ENCODE measurements at places on chromosomes 7 and 10. TPM values are rescaled to one million over a fixed set of nuclear protein-coding genes. Genes with fewer than 3 reads are reported as not detected.

DNA sequence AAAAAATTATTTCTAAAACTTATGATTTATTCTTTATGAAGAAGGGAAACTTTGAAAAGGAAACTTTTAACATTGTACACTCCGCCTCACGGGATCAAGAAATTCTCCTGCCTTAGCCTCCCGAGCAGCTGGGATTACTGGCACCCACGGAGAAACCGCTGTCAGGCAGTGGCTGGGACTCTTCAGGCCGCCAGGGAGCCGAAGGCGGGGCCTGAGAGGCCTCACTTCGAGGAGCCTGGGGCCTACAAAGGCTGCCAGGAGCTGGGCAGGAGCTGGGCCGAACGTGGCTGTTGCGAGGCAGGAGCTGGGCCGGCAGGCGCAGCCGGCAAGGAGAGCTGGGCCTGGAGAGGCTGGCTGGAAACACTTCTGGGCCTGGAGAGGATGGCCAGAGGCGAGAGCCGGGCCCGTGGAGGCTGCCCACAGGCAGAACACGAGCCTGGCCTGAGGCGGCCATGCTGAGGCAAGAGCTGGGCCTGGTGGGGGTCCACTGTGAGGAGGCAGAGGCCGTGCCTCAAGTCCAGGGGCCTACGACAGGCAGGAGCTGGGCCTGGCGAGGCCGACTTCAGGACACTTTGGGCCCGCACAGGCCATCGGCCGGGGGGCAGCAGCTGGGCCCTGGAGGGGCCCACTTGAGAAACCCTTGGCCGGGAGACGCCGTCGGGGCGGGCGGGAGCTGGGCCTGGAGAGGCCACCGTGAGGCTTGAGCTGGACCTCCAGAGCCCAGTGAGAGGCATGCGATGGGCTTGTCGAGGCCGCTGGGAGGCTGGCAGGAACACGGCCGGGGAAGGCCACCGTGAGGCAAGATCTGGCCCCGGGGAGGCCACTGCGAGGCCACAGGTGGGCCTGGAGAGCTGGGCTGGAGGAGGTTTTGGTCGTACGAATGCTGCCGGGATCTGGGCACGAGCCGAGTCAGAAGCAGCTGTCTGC, 23.7 kb downstream of the MDH2 start:
- no peaks in the 10 kb centered on the region for H3K27me3 ChIP-seq
- no peak for DNase-seq
- H3K36me3 ChIP-seq = no peaks in the 10 kb centered on the region

DNA sequence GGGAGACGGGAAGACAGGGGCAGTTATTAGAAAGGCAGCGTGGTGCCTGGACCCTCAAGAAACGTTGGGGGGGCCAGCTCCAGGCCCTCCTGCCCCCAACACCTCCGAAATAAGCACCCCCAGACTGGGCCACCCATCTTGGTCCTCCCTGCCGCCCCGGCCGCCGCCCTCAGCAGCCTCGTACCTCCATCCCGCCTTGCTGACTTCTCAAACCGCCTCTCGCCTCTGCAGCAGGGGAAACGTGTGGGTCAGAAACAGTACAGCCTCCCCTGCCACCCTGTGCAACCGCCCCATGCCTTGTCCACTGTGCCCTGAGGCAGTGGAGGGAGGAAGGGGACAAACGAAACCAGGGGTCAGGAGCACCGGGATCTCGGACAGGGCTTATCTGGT, 7.2 kb downstream of the GIGYF1 start:
- H3K27me3 ChIP-seq = no peaks in the 10 kb centered on the region
- no peaks in the 10 kb centered on the region for H3K36me3 ChIP-seq
- peaks cover 17% of the 10 kb centered on the region for H3K4me1 ChIP-seq
- H3K27ac ChIP-seq = no peak overlapping the region
- no peak for DNase-seq
- no peak overlapping the region for H3K4me3 ChIP-seq

GRCh38 chr7:56810466-56810865, 321.8 kb downstream of the ZNF479 start:
- no peak for DNase-seq
- H3K4me1 ChIP-seq = no peaks in the 10 kb centered on the region
- no peaks in the 10 kb centered on the region for H3K27me3 ChIP-seq

DNA sequence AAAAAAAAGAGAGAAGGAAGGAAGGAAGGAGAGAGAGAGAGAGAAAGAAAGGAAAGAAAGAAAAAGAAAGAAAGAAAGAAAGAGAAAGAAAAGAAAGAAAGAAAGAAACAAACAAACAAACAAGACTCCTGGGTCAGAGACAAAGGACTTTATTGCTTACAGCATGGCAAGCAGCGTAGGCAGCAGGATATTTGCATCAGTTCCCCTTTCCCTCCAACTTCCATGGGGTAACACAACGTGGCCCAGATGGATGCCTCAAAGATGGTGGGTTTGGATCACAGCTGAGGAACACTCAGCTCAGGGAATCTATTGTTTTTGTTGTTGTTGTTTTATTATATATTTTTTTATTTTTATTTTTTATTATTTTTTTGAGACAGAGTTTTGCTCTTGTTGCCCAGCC, 128.5 kb upstream of the VKORC1L1 start:
- H3K4me1 ChIP-seq = no peaks in the 10 kb centered on the region
- H3K4me3 ChIP-seq = no peak overlapping the region
- H3K27me3 ChIP-seq = no peaks in the 10 kb centered on the region
- no peak overlapping the region for H3K27ac ChIP-seq
- no peaks in the 10 kb centered on the region for H3K36me3 ChIP-seq

DNA sequence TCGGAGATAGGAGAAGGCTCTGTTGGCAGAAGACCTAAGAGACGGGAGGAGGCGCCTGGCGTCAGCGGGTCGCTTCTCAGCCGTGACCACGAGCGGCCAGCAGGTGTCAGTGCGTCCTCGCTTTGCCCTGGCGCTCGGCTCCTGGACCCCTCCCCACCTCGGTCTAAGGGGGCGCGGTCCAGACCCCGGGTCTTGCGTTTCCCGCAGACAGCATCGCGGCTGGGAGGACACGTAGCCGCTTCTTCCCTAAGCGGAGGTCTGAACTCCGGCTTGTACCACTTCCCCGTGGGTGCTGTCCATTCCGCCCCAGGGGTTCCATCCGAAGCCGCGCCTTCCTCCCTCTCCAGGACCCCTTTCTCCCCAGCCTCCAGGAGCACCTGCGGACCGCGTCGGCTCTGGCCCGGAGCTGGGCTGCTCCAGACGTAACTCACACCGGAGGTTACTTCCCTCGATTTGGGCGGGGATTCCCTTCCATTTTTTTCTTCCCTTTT, 593 bp upstream of the ADRA2A start:
- H3K36me3 ChIP-seq = no peaks in the 10 kb centered on the region
- peaks cover 31% of the 10 kb centered on the region for H3K27me3 ChIP-seq
- H3K27ac ChIP-seq = no peak overlapping the region

- no peaks in the 10 kb centered on the region for H3K36me3 ChIP-seq
- H3K4me3 ChIP-seq = no peak overlapping the region
- no peak overlapping the region for H3K27ac ChIP-seq
- H3K4me1 ChIP-seq = no peaks in the 10 kb centered on the region
These were observed 93.2 kb upstream of the KIF5B start for GRCh38 chr10:32149252-32149955.

DNA sequence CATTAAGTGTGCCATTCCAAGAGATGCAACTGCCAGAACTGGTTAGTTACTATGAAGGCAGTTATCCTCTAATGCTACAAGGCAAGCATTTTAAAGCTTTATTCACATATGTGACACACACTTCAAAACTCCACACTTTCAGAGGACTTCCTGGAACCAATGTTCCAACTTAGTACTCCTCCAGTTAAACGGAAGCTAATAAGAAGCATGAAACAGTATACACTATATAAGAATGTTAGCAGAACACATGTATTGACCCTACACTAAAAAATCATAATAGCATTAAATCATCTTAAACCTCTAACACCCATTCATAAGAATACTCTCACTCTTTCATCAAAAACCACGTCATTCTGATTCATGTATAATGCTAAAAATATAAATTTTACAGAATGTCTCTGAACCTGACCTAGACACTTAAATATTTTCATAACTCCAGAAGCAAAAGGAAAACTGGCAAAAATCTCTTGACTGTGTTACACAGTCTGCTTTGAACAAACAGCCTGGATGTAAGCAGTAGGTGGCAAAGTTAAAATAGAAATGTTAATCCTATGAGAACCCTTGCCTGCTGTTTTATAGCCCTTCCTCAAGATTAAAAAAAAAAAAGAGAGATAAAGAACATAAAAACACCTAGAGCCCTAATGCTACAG, 135.0 kb downstream of the SEMA3C start:
- peak overlapping the region; percentile 76 for H3K27ac ChIP-seq
- H3K4me3 ChIP-seq = no peak overlapping the region
- H3K4me1 ChIP-seq = peaks cover 57% of the 10 kb centered on the region
- H3K27me3 ChIP-seq = no peaks in the 10 kb centered on the region
- H3K36me3 ChIP-seq = peaks cover 20% of the 10 kb centered on the region

DNA sequence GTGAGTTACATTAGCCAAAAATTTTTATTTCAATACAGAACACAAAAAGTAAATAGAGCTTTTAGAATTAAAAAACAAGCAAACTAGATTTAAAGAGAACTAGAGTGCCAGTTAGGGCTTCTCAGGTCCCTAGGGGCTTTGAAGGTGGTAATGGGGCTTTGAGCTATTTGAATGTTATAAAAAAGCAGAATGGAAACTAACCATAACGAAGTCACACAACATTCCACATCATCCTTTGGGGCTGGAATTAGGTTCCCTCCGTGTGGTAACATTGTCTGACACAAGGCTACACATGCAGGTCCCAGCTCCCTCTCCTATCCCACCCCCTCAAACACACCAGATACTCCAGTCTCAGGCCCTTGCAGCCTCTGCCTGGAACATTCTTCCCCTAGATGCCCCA, 15.3 kb downstream of the JAZF1 start:
- peaks cover 7% of the 10 kb centered on the region for H3K4me1 ChIP-seq
- no peak overlapping the region for H3K27ac ChIP-seq
- no peaks in the 10 kb centered on the region for H3K27me3 ChIP-seq
- DNase-seq = no peak

DNA sequence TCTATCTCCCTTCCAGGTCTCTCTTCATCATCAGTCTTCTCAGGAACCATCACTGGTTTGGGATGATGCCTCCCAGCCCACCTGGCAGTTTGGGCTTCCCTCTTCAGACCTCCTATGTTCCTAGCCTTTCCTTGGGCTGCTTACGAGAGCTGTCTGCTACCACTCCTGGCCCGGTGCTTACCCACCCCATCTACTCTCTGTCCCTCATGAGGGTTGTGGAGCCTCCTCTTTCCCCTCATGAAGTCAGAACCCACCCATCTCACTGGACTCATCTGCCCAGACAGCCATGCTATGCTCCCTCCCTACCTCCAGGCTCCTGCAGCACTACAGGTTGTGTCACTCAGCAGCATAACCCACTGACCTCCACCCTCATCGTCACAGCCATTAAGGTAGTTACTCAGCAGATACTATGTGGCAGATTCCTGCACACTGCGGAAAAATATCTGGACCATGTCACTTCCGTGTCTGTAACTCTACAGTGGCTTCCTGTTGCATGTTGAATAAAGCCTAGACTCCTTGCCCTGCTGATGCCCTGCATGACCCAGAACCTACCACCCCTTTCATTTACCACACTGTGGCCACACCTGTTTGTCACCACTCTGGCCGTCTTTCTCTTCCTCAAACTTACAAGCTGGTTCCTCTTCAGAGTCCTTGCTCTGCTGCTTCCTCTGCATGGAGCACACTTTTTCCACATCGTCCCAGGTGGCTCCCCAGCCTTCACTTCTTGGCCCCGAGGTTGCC, 2.0 kb downstream of the DBNL start:
- no peak for DNase-seq
- peaks cover 2% of the 10 kb centered on the region for H3K36me3 ChIP-seq
- H3K27ac ChIP-seq = no peak overlapping the region
- peak overlapping the region; percentile 6 for H3K4me3 ChIP-seq

DNA sequence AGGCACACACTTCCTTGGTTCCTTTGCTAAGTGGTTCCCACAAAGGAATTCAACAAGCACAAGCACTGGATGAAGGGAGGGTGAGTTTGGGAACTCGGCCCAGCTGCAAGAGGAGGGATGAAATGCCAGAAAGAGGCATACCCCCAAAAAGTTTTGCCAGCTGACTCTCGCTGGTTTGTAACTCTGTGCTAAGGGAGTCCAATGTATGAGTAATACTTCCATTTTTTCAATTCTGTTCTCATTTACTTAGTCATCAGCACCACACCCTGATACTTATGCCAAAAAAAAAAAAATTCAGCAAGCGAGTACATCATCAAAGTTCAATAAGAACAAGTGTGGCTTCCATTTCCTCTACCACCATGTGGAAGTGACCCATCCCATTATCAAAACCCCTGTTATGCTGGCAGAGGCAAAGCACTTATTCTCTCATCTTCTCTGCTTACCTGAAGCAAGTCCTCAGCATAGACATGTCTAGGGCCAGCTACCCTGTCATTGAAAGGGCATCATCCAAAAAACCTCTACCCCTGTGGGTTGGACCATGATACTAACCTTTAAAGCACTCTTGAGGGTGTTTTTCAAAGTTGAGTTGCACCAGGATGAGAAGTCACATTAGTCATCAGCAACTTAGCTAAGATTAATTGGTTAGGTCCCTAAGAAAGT, 6.9 kb upstream of the HYCC1 start:
- H3K4me3 ChIP-seq = no peak overlapping the region
- H3K27me3 ChIP-seq = peaks cover 5% of the 10 kb centered on the region
- H3K27ac ChIP-seq = no peak overlapping the region
- H3K4me1 ChIP-seq = no peaks in the 10 kb centered on the region
- no peak for DNase-seq

DNA sequence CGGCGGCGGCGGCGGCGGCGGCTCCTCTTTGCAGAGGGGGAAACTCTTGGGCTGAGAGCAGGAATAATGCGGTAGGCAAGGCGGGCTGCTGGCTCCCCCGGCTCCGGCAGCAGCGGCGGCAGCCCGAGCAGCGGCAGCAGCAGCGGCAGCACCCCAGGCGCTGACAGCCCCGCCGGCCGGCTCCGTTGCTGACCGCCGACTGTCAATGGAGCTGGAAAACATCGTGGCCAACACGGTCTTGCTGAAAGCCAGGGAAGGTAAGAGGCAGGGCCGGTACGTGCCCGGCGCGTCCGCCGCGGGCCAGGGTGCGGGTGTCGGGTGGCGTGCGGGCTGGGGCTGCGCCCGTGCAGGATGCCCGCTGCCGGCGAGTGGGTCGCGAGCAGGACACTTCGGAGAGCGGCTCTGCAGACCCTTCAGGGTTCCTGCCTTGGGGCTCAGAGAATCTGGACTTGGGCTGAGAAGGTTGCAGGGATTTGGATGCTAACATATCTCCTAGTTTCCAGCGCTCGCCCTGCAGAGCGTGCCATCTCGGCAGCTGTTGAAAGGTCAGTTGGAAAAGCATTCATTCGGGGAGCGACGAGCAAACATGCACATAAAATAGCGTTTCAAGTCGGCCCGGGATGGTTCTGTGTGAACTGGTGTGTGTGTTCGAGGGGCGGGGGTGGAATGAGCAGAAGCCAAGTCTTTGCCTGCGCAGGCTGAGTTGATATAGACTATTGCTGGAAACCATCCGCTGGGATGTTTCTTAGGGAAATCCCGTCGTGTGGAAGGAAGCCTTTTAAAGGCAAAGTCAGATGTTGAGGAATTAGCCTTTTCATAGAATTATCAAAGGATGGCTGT, 562 bp downstream of the GRK5 start:
- peaks cover 43% of the 10 kb centered on the region for H3K4me1 ChIP-seq
- peak overlapping the region; percentile 80 for H3K4me3 ChIP-seq
- peak overlapping the region; percentile 79 for H3K27ac ChIP-seq
- no peak for DNase-seq

Gene PPP1R17
- total RNA-seq = not detected

Gene CYP26C1
- 1.1 TPM for total RNA-seq
